Fibroblast of lung (primary cell): ENCODE measurements at places on chromosomes 3 and 15.

DNA sequence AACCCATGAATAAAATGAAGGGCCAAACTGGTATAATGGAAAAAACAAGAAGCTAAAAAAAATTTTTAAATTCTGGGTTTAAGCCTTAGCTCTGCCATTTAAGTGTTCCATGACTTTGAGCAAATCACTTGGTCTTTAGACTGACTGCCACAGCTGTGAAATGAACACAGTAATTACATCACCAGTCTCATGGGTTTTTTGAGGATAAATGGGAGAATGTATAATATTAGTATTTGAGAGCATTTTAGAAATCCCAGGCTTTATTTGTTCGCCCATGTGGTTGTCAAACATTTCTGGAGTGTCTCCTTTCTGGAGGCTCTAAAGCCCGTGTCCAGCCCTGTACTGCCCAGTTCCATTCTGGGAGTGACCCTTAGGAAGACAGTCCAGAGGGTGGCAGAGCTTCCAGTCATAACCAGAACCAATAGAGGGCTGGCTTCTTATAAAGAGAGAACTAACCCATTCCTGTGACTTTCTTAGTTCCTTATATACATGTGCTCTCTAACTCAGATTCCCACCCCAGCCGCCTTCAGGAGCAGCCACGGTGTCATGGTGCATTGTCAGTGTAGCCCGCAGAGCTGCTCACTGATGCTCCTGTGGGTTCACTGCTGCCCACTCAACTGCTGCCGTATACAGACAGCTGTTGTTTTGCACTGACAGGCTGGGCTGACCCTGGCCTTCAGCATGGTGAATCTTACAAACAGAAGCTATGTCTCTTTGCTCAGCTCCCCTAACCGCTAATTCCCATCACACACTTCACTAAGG lies 44.7 kb downstream of the BOC start:
- no peak overlapping the region for H3K4me3 ChIP-seq
- H3K4me1 ChIP-seq, result no peaks in the 10 kb centered on the region
- no peaks in the 10 kb centered on the region for H3K27me3 ChIP-seq
- no peak for DNase-seq

DNA sequence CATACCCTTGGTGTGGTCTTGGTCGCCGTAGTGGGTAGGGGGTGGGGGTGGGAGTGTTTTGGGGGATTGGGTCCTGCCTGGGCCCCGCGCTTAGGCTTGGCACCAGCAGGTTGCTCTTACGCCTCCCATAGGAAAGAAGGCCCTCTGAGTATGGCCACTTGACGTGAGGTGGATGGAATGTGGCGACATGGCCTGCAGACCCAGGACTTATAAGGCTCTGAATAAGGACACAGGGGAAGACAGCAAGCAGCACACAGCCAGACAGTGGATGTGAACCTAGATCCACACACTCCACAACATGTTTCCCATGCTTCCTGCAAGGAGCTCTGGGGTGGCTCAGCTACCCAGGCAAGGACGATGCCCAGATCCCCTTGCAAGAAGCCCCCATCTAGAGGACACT lies 12.4 kb downstream of the RBPMS2 start:
- H3K36me3 ChIP-seq, result no peaks in the 10 kb centered on the region
- H3K27ac ChIP-seq, result no peak overlapping the region
- no peak overlapping the region for H3K4me3 ChIP-seq
- DNase-seq, result no peak

DNA sequence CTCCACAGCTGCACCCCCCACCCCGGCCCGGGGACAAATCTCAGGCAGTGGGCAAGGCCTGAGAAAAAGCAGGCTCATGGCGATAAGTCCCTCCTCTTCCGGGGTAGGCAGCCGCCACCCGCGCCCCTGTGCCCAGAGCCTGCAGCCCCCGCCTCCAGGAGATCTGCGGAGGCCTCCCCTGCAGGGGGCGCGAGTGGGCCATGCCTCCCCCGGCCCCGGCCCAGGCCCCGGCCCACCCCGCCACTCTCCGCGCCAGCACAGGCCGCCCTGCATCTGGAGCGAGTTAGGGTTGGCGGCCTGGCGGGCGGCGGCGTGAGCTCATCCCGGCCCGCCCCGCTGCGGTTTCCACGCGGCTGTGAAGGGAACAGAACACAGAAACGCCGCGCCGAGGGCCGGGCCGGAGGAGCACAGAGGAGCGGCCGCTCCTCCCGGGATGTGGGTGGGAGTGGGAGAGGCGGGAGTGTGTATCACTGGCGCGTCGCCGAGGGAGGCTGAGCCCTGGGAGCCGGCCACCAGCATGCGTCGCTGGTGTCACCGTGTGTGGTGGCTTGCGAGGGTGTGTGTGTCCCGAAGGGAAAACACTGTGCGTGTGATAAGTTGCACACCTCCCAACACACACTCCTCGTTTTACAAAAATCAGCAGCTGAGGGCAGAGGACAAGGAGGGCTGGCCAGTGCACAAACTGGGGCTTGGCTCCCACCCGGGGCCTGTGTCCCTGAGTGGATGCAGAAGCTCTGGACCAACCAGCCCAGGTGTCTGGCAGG lies 17.2 kb downstream of the MYL3 start:
- peaks cover 2% of the 10 kb centered on the region for H3K27me3 ChIP-seq
- H3K27ac ChIP-seq, result peak overlapping the region; percentile 53
- peak overlapping the region; percentile 58 for H3K4me3 ChIP-seq
- peak; percentile 72 for DNase-seq
- no peaks in the 10 kb centered on the region for H3K36me3 ChIP-seq
- peaks cover 10% of the 10 kb centered on the region for H3K4me1 ChIP-seq

DNA sequence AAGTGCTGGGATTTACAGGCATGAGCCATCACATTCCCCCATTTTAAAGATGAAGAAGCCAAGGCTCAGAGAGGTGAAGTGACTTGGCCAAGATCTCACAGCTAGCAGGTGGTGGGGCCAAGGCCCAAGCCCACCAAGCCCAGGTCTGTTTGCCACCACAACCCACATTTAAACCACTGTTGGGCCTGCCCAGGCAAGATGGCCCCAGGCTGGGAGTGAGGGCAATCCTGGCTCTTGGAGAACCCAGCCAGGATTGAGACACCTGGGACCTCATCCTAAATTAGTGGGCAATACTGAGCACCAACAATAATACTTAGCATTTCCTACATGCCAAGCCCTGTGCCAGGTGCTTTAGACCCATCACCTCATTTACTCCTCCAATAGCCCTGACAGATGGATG lies 6.9 kb downstream of the IGDCC3 start:
- no peak overlapping the region for H3K27ac ChIP-seq
- no peak overlapping the region for H3K4me3 ChIP-seq
- DNase-seq, result no peak
- H3K36me3 ChIP-seq, result no peaks in the 10 kb centered on the region
- H3K27me3 ChIP-seq, result peaks cover 11% of the 10 kb centered on the region

DNA sequence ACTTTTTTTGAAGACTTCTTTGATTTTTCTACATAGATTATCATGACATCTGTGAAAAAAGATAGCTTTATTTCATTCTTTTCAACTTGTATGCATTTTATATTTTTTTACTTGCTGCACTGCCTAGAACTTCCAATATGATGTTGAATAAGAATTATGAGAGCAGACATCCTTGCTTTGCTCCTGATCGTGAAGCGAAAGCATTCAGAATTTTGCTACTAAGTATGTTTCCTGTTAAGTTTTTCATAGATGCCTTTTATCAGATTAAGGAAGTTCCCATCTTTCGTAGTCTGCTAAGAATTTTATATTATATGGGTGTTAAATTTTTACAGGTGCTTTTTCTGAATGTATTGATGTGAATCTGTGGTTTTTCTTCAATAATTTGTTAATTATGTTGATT lies 163.4 kb upstream of the GADL1 start:
- no peaks in the 10 kb centered on the region for H3K27me3 ChIP-seq
- H3K4me3 ChIP-seq, result no peak overlapping the region
- DNase-seq, result no peak
- H3K4me1 ChIP-seq, result no peaks in the 10 kb centered on the region

DNA sequence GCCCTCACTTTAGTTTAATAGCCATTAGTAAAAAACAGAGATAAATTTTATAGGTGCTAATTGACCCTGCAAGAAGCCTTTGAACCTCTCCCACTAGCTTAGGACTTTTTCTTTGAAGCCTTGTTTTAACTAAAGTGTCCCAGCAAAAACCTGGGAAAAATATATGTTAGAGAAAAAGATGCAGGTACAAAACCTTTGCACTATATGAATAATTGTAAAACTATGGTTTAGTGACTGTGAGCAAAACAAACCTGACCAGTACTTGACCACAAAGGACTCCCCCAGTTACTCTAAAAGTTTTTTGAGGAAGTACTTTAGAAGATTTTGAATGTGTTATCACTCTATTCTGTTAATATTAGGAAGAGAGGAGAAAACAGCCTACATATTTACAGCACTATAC lies 123.3 kb upstream of the TP63 start:
- H3K4me3 ChIP-seq, result no peak overlapping the region
- H3K36me3 ChIP-seq, result no peaks in the 10 kb centered on the region
- H3K27ac ChIP-seq, result no peak overlapping the region
- no peaks in the 10 kb centered on the region for H3K27me3 ChIP-seq

DNA sequence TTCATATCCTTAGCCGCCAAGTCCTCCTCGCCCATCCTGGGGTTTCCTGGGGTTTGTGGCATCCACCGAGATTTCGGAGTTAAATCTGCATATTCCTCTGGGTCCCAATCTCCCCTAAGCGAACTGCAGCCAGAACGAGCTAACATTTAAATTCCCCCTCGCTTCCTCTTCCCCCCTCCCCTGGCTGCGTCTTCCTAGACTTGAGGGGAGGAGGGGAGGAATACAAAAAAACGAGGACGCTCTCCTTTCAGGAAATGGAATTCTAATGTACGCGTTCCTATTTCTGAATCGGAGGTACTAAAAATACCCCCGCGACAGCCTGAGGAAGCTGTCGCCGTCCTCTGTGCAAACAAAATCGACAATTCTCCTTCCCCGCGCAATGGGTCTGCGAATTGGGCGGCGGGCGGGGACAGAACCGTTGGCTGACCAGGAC lies 5.6 kb downstream of the FEZF2 start:
- peaks cover 69% of the 10 kb centered on the region for H3K27me3 ChIP-seq
- H3K4me3 ChIP-seq, result no peak overlapping the region
- DNase-seq, result no peak

- H3K27ac ChIP-seq, result no peak overlapping the region
- no peaks in the 10 kb centered on the region for H3K27me3 ChIP-seq
- H3K4me3 ChIP-seq, result no peak overlapping the region
- H3K36me3 ChIP-seq, result peaks cover 3% of the 10 kb centered on the region
- no peaks in the 10 kb centered on the region for H3K4me1 ChIP-seq
These were observed 83.3 kb downstream of the NR2E3 start for GRCh38 chr15:71893691-71894090.

DNA sequence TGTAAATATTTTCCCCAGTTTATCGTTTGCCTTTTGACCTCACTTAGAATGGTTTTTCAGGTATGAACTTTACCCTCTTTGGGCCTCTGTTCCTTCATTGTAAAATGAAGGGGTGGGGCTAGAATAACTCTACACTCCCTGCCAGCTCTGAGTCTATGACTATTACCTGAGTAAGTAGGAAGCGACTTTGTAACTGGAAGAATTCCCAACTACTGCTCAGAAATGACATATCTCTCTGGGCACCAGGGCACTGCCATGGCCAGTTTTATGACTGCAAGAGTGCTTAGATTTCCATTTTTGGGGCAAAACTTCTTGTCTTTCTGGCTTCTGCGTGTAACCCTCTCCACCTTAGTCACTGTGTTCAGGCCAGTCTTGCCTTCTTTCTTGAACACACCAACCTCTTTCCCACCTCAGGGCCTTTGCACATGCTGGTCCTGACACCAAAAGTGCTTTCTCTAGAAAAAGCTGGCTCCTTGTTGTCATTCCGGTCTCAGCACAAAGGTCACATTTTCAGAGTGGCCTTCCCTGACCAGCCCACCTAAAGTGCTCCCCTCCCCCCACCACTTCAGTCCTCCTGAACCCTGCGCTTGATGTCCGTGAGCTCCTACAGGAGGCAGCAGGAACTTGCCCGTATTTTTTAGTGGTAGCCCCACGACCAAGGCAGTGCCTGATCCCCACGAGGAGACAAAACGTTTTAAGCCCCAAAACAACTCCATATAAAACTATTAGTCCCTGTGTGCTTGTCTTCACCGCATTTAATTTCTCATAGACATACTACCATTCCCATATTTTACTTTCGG lies 25.6 kb downstream of the CDCP1 start:
- no peak for DNase-seq
- H3K4me3 ChIP-seq, result no peak overlapping the region
- no peaks in the 10 kb centered on the region for H3K36me3 ChIP-seq
- H3K27me3 ChIP-seq, result no peaks in the 10 kb centered on the region
- peaks cover 41% of the 10 kb centered on the region for H3K4me1 ChIP-seq

DNA sequence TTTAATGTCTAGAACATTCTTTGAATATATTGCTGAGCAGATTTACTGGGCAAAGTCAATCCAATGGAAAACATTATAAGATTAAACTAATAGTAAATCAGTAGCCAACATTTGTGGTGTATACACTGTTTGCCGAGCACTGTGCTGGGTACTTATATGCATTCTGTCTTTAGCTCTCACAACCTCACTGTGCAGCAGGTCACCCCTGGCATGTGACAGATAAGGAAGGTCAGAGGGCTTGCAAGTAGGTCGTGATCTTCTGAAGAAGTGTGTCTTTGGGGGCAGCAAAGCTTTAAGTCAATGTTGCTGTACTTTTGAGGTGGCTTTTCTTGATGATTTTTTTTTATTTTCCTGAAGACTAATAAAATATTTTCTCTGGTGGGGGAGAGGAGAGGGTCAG lies 62.2 kb downstream of the TCAIM start:
- no peaks in the 10 kb centered on the region for H3K27me3 ChIP-seq
- DNase-seq, result no peak
- H3K27ac ChIP-seq, result no peak overlapping the region

DNA sequence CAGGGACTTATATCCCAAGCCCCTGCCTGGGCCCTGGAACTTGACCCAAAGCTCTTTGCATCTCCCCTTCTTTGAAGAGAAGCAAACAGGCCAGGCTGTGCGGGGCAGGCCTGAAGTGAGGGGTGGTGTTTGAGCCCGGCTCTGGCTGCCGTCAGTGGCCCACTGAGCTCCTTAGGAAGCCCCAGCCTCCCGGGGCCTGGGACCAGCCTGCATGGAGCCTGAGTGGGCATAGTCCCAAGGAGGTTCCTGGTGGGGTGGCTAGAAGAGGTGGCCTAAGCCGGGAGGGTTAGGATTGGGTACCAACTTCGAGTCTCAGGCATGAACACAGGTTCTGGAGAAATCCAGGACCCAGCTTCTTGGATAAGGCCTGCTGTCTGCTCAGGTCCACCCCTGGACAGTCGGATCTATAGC lies 6.4 kb downstream of the TMIE start:
- H3K4me1 ChIP-seq, result no peaks in the 10 kb centered on the region
- no peaks in the 10 kb centered on the region for H3K36me3 ChIP-seq
- DNase-seq, result no peak

GRCh38 chr3:113111011-113111707 lies 100.2 kb upstream of the BOC start:
- no peak overlapping the region for H3K4me3 ChIP-seq
- H3K36me3 ChIP-seq, result no peaks in the 10 kb centered on the region
- H3K4me1 ChIP-seq, result no peaks in the 10 kb centered on the region

DNA sequence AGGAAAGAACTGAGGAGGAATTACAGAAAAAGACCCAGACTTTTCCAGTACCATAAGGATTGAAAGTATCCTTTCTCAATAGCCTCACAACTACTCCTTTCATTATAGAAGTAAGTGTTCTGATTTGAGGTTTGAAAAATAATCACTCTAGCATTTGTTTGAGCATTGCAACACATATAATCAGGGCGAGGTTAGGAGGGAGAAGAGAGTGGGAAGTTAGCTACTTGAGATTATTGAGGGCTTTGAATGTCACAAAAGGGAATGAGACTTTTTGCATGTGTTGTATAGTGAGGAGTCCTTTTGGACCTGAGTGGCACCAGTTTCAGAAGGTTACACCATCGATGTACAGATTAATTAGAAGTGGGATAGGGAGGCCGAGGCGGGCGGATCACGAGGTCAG lies 65.2 kb upstream of the TNIK start:
- no peaks in the 10 kb centered on the region for H3K36me3 ChIP-seq
- H3K27me3 ChIP-seq, result no peaks in the 10 kb centered on the region
- H3K27ac ChIP-seq, result no peak overlapping the region
- peaks cover 14% of the 10 kb centered on the region for H3K4me1 ChIP-seq
- DNase-seq, result no peak
- no peak overlapping the region for H3K4me3 ChIP-seq
